ENCODE measurements at places on chromosomes 2 and 18. TPM values are rescaled to one million over a fixed set of nuclear protein-coding genes. Genes with fewer than 3 reads are reported as not detected.

- DNase-seq, result no peak
These were observed 19.2 kb upstream of the TANK start for GRCh38 chr2:161141033-161141432.

DNA sequence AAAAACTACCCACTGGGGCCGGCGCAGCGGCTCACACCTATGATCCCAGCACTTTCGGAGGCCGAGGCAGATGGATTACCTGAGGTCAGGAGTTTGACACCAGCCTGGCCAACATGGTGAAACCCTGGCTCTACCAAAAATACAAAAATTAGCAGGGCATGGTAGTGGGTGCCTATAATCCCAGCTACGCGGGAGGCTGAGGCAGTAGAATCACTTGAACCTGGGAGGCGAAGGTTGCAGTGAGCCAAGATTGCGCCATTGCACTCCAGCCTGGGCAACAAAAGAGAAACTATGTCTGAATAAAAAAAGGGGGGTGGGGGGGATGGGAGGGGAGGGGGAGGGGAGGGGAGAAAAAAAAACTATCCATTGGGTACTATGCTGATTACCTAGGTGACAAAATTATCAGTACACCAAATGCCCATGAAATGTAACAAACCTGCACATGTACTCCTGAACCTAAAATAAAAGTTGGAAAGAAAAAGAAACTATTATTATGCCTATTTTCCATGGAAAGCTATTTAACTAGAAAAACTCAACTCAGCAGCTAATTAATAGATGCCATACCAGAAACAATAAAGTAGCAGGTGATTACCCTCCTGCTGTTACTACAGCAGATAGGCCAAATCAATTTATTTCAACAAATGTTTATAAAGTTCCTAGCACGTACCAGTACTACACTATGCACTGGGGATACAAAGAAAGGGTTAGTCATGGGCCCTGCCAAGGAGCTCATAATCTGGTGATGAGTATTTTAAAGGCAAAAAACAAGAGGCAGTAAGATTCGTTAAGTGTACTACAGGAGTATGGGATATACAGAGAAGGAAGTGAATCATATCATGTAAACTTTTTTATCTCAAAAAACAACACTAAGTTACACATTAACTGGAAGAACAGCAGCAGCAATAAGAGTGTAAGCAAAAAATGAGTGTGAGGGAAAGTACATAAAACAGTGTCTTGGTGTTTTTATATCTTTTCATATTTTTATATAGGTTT, 112.8 kb upstream of the SLC39A10 start:
- no peak for DNase-seq

- DNase-seq, result no peak
These were observed 1074.2 kb upstream of the ZEB2 start for GRCh38 chr2:145593991-145594614.

The SCN7A gene
- 4.8 TPM for total RNA-seq

The PCARE gene
- 0.03 TPM for total RNA-seq

The ELOA2 gene
- total RNA-seq, result not detected

DNA sequence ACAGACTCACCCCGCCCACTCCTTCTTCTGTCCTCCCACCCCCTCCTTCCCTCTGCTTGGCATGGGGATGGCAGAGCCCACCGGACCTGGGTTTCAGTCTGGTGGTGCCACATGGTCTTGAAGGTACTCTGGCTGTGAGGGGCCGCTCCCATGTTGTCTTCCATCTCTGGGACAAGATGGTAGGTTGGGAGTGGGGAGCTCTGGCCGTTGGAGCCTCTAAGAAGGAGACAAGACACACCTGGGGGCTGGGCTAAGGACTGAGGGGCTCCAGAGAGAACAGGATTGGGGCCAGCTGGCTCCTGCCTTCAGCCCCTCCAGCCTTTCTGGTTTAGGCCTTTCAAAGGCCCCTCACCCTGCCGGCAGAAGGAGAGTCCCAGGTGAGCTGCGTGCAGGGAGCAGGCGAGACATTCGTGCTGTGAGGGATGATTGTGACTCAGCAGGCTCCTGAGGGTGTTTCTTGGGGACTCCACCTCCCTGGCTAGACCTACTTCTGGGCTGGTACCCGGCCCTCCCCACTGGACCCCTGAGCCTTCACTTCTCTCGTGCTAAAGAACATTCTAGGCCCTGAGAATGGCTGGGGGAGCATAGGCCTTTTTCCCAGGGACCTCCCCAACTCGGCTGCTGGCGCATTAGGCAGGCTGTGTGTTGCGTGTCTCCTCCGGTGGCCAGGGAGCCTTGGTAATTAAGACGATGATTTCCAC, 128.2 kb upstream of the HAAO start:
- no peak for DNase-seq
